ENCODE measurements at places on chromosomes 1 and 21.

GRCh38 chr1:84377480-84378095, 20.7 kb upstream of the DNASE2B start:
- no peak for ATAC-seq
- no peaks in the 10 kb centered on the region for H3K36me3 ChIP-seq
- H3K4me1 ChIP-seq = no peaks in the 10 kb centered on the region
- H3K4me3 ChIP-seq = no peak overlapping the region
- H3K27ac ChIP-seq = no peak overlapping the region

- no peaks in the 10 kb centered on the region for H3K36me3 ChIP-seq
- peak; percentile 50 for ATAC-seq
- peak overlapping the region; percentile 90 for H3K27ac ChIP-seq
- H3K4me3 ChIP-seq = peak overlapping the region; percentile 63
- H3K4me1 ChIP-seq = peaks cover 38% of the 10 kb centered on the region
Measured at GRCh38 chr1:97920276-97920831, 480 bp downstream of the DPYD start.

DNA sequence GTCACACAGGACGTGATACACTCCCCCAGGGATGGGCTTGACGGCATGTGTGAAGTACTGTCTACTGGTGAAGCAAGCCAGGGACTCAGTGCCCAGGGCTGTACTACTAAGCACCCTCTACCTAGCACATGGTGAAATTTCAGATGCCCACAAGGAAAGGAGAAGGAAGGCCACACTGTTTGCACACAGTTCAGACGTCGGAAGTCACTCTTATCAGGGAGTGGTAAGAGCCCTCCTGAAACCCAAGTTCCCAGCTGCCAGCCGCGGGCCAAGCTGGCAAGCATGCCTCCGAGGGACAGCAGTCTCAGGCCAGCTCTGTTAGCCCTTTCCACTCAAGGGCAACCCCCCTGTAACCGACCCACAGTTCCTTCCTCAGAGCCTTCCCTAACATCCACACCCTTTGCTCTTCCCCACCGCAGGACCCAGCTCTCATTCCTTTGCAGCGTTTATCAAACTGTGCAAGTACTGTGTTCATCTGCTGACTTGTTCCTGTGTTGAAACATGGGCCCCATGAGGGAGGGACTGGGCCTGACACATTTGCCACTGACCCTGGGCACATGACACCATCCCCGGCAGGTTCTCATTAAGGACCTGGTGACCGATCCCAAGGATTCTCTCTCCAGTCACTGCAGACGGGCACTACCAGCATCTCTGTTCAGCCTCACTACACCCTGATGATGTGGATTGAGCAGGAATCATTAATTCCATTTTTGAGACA, 58.5 kb downstream of the SLC66A1 start:
- peaks cover 85% of the 10 kb centered on the region for H3K4me1 ChIP-seq
- H3K27me3 ChIP-seq = no peaks in the 10 kb centered on the region
- ATAC-seq = no peak
- H3K4me3 ChIP-seq = no peak overlapping the region
- peaks cover 43% of the 10 kb centered on the region for H3K36me3 ChIP-seq

DNA sequence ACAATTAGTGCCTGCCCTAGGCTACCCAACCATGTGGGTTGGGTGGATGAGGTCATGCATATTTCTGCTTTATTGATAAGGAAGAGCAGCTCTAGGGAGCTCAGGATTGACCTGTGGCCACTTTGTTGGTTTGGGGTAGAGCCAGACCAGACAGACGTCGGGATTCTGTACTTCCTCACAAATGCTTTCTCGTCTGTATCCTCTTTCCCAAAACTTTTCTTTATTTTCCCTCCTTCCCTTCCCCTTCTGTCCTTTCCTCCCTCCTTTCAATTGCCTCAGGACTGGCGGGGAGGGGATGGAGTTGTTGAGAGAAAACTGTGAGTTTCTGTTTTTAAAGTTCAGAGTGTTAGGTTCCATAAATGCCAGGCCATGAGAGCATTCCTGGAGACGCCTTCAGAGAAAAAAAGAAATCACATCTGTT, 68.0 kb downstream of the UCK2 start:
- H3K36me3 ChIP-seq = peaks cover 46% of the 10 kb centered on the region
- no peak overlapping the region for H3K27ac ChIP-seq
- no peak for ATAC-seq
- H3K27me3 ChIP-seq = no peaks in the 10 kb centered on the region
- H3K4me3 ChIP-seq = no peak overlapping the region

DNA sequence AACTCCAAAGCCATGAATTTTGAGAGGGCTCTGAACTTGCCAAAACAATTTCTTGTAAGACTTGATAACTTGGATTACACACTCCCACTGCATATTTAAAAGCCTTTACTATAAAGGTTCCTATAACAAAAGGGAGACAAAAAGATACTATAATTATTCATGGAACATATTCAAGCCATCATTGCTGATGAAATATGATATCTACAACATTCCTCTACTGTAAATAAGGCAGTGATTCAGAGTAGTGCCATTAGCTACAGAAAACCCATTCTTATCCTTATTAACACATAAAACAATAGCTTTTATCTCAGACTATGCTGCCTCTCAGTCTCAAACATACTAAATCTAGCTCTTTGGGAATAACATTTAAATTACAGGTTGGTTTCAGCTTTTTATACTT, 675.5 kb upstream of the CXADR start:
- H3K27me3 ChIP-seq = no peaks in the 10 kb centered on the region
- peaks cover 6% of the 10 kb centered on the region for H3K4me1 ChIP-seq
- no peaks in the 10 kb centered on the region for H3K36me3 ChIP-seq
- no peak overlapping the region for H3K4me3 ChIP-seq
- ATAC-seq = no peak
- H3K27ac ChIP-seq = no peak overlapping the region

DNA sequence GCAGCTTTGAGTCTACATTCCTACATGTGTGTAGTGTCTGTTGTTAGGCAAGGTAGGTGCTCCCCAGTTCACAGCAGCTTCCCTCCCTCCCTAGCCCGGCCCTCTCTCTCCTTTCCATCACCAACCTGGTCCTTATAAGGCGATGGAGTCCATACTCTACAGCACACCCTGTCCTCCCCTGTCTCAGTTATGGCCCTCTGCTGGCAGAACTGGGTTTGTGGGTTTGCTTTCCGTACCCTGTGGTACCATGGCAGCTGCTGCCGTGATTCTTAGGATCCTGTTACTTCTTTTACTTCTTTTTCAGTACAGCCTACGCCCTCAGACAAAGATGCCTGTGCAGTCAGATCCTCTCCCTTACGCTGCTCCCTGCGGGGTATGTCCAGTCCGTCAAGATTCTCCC, 31.7 kb downstream of the AK5 start:
- peaks cover 4% of the 10 kb centered on the region for H3K27me3 ChIP-seq
- no peak overlapping the region for H3K27ac ChIP-seq
- no peaks in the 10 kb centered on the region for H3K36me3 ChIP-seq
- ATAC-seq = no peak
- H3K4me3 ChIP-seq = no peak overlapping the region

- no peaks in the 10 kb centered on the region for H3K27me3 ChIP-seq
- H3K4me3 ChIP-seq = no peak overlapping the region
- no peaks in the 10 kb centered on the region for H3K4me1 ChIP-seq
- ATAC-seq = no peak
- no peak overlapping the region for H3K27ac ChIP-seq
Measured at GRCh38 chr1:7442036-7442435, 329.1 kb upstream of the VAMP3 start.

- peak overlapping the region; percentile 56 for H3K4me3 ChIP-seq
- H3K27me3 ChIP-seq = no peaks in the 10 kb centered on the region
- no peaks in the 10 kb centered on the region for H3K4me1 ChIP-seq
- peak overlapping the region; percentile 89 for H3K27ac ChIP-seq
- H3K36me3 ChIP-seq = no peaks in the 10 kb centered on the region
Measured at GRCh38 chr1:173823781-173824314, 625 bp upstream of the DARS2 start.

DNA sequence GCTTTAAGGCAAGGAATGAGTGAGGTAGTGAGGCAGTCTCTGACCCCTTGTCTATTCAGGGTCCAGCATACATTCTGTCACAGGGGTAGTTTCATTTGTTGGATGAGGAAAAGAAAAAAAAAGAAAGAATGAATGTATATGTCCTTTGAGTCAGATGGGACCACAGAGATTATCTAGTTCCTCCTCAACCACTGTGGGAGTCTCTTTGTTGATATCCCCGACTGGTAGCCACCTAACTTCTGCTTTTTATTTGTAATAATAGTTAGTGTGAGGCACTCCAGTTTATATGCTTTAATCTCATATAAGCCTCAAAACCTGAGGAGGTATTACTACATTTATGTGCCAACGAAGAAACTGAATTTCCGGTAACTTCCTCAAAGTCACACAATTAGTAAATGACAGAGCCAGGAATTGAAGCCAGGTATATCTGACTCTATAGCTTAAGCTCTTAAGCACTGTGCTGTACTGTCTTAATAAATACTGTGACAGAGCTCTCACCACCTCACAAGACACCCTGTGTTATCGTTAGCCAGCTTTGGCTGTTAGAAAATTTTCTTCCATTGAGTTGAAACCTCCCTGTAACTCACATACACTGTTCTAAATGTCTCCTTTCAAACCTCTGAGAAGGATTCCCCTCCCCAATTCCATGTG, 82.2 kb downstream of the MDM4 start:
- no peak for ATAC-seq
- no peaks in the 10 kb centered on the region for H3K27me3 ChIP-seq
- H3K27ac ChIP-seq = no peak overlapping the region
- H3K36me3 ChIP-seq = no peaks in the 10 kb centered on the region
- H3K4me3 ChIP-seq = no peak overlapping the region

GRCh38 chr1:241934201-241934848, 23.2 kb upstream of the BECN2 start:
- no peaks in the 10 kb centered on the region for H3K27me3 ChIP-seq
- H3K27ac ChIP-seq = no peak overlapping the region

DNA sequence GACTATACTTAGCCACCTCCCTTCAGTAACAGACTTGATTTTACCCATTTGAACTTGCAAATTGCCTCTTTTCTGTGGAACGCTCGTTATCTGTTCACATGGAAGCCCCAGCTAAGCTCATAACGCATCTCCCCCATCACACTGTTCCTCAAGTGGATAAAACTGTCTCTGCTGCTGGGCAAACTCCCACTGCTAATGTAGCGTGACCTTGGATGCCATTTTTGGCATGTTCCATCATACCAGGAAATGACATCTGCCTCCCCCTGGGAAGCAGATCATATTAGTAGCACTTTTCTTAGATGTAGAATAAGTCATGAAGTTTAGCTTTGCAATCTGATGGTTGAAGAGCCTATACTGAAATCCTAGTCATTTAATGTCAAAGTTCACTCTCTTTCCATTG, 528.7 kb upstream of the PLXNA2 start:
- no peaks in the 10 kb centered on the region for H3K27me3 ChIP-seq
- H3K4me1 ChIP-seq = no peaks in the 10 kb centered on the region
- H3K4me3 ChIP-seq = no peak overlapping the region

DNA sequence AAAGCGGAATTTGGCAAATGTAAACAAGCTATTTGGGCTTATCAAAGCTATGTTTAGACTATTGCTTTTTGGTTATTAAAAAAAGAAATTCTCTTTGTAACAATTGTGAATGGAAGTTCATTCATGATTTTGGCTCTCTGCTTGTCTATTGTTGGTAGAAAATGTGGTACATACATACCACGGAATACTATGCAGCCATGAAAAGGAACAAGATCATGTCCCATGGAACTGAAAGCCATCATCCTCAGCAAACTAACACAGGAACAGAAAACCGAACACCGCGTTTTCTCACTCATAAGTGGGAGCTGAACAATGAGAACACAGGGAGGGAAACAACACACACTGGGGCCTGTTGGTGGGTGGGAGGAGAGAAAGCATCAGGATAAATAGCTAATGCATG, 465.4 kb downstream of the SETD4 start:
- no peaks in the 10 kb centered on the region for H3K36me3 ChIP-seq
- H3K4me3 ChIP-seq = no peak overlapping the region
- no peak overlapping the region for H3K27ac ChIP-seq
- no peak for ATAC-seq
- no peaks in the 10 kb centered on the region for H3K4me1 ChIP-seq

DNA sequence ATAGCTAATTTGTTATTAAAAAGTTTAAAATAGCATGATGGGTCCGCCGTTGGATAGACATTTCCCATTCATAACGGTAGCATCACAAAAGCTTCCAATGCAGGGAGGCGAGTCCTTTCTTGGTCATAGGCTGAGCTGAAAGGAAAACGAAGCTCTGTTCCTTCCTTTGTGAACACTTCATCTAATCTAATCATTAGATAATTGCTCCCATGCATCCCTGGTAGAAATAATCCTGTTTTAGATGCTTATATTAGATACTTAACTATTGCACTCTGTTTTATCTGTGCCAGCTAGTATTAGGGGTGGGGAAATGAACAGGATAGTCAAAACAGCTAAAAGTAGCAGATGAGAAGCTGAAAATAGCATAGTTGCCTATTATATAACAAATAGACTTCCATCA, 215.0 kb downstream of the SLC35F3 start:
- H3K27ac ChIP-seq = no peak overlapping the region
- H3K36me3 ChIP-seq = no peaks in the 10 kb centered on the region
- no peak overlapping the region for H3K4me3 ChIP-seq

GRCh38 chr1:234918181-234918841, 210.3 kb downstream of the TOMM20 start:
- H3K4me1 ChIP-seq = peaks cover 80% of the 10 kb centered on the region
- no peaks in the 10 kb centered on the region for H3K36me3 ChIP-seq
- peak; percentile 40 for ATAC-seq
- H3K27ac ChIP-seq = peak overlapping the region; percentile 85

DNA sequence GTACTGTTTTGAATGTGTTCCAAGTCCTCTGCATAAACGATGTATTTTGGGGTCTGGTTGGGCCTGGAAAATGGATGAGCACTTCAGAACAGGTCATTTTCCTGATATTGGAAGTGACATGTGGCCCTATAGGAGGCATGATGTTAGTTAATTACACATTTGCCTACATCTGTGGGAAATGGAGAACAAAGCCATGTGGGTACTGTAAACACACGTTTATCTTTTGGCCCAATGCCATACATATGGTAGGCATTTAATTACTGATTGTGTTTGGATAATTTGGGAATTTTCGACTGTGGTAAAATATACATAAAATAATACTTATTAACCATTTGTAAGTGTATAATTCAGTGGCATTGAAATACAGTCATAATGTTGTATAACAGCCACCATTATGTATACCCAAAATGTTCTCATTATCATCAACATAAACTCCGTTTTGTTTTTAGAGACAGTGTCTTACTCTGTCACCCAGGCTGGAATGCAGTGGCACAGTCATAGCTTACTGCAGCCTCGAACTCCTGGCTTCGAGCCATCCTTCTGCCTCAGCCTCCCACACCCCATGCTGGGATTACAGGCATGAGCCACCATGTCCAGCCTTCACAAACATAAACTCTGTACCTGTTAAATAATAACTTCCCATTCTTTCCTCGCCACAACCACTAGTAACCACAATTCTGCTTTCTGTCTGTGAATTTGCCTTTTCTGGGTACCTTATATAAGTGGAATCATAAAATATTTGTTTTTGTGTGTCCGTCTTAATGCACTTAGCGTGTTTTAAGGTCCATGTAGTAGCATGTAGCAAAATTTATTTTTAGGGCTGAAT, 11.9 kb upstream of the RNPEP start:
- peaks cover 11% of the 10 kb centered on the region for H3K4me1 ChIP-seq
- H3K27ac ChIP-seq = no peak overlapping the region
- no peaks in the 10 kb centered on the region for H3K27me3 ChIP-seq
- H3K4me3 ChIP-seq = no peak overlapping the region
- H3K36me3 ChIP-seq = peaks cover 2% of the 10 kb centered on the region
- ATAC-seq = no peak

GRCh38 chr1:246462986-246463385, 44.1 kb downstream of the SMYD3 start:
- H3K4me1 ChIP-seq = no peaks in the 10 kb centered on the region
- no peaks in the 10 kb centered on the region for H3K27me3 ChIP-seq
- no peak overlapping the region for H3K27ac ChIP-seq
- no peak for ATAC-seq

GRCh38 chr1:92961131-92961895, at the start of gene DIPK1A:
Gene DIPK1A, minus strand, starts transcription at chr1:92961462. Its CDS starts 33 bp downstream, at chr1:92961429.
- H3K4me3 ChIP-seq = peak within 1 kb of the TSS; percentile 96
- peak; percentile 86 for ATAC-seq
- peaks cover 6% of the 10 kb centered on the region for H3K4me1 ChIP-seq
- H3K36me3 ChIP-seq = no peaks in the 10 kb centered on the region
